ENCODE measurements at places on chromosomes 16 and 17. TPM values are rescaled to one million over a fixed set of nuclear protein-coding genes. Genes with fewer than 3 reads are reported as not detected.

DNA sequence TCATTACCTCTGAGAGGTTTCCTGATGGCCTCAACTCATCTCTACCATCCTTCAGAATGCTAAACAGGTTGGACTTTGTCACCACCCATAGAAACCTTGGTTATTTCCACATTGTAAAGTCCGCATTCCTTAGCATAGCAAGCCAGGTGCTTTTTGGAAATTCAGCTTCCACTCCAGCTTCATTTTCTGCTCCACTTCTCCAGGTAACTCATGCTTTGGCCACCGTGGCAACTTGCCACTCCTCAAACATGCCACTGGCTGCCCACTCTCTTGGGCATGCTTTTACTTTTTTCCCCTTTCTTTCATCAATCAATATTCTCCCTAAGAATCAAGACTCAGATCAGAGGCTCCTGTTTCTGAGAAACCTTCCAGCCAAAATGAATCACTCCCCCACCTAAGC, 203.3 kb downstream of the CA10 start:
- DNase-seq = no peak

- DNase-seq = no peak
These were observed 35.0 kb downstream of the DEF8 start for GRCh38 chr16:89983536-89983935.

GRCh38 chr16:84720177-84720579, 20.4 kb downstream of the USP10 start:
- DNase-seq = no peak

SPN gene
- 31.2 TPM for total RNA-seq

FSCN2 gene
- total RNA-seq = 0.09 TPM

DNA sequence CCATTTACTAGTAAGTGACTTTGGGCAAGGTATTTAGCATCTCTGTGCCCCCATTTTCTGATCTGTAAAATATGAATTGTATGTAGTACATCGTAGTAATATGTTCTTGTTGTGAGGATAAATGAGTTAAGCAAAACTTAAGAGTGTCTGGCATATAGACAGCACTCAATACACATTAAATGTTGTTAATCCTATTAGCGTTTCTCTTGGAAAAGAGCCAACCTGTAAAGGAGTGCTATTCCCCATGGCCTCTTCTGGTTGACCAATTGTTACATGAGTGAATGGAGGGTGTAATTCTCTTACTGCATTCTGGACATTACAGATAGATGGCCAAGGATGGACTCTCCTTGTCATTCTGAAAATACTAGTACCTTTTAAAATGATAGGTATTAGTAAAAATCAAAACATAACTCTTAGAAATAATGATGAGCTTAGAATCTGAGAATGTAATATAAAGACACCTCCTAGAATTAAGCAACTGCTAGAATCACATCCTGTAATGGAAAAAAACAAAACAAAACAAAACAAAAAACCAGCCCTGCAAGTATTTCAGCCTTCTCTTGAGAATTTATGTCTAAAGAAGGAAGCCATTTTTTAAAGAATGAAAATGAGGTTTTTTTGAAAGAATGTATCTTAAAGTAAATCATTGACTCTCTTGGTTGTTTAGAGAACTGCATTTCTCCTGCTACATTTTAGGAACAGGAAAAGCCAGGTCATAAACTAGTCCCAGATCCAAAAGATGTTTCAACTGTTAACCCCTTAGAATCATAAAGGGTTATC, 30.5 kb downstream of the IQCK start:
- no peak for DNase-seq

- DNase-seq = no peak
These were observed 271.4 kb downstream of the MAF start for GRCh38 chr16:79329166-79329521.

DNA sequence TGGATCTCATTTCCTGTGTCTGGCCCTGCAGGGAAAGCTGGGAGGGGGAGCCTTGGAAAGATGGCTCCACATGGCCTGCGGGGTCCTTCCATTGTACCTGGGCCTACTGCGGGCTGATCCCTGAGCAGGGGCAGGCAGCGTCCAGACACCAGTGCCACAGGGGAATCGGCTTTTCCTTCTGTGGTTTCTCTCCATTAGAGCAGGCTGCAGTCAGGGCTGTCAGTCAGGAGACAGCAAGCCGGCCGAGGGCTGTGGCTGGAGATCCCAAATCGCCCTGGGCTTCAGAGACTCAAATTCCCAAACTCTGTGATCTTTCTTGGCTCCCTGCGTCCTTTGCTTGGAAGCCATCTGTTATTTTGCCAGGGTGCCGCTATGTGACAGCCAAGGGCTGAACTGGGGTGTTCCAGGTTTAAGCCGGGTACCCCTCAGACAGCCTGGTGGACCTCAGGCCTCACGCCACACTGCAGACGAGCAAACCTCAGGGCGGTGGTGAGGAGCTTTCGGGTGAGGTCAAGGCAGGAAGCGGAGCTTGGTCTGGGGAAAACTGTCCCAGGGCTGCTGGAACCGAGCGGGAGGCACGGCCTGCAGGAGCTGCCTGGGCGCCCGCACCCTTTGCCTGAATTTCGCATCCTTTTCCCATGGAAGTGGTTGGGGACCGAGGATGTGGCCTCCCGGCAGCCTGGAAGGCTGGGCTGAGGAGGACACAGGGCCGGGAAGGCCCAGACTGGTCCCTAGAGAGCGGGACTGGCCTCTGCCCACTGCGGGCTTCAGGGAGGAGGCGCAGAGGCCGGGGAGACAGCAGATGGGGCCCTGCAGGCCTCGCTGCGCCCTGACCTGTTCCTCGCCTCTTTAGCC, 1.5 kb upstream of the CPNE7 start:
- DNase-seq = no peak

CDR2L gene
- total RNA-seq = 1.5 TPM

DNA sequence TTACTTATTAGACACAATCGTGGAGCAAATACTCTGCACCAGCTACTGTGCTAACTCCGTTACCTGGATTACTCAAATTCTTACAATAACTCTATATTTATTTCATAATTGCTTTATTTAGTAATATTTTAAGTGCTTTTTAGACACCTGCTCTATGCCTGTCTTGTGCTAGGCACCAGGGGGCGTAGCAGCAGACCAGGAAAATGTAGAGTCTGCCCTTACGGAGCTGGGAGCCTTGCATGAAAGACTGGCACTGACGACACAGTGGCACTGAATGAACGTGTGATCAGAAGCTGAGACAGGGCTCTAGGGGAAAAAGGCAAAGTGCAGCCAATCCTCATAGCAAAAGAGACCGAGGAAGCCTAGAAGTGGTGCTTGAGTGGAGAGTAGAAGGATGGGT, 486.5 kb downstream of the CDH13 start:
- DNase-seq = no peak

DNA sequence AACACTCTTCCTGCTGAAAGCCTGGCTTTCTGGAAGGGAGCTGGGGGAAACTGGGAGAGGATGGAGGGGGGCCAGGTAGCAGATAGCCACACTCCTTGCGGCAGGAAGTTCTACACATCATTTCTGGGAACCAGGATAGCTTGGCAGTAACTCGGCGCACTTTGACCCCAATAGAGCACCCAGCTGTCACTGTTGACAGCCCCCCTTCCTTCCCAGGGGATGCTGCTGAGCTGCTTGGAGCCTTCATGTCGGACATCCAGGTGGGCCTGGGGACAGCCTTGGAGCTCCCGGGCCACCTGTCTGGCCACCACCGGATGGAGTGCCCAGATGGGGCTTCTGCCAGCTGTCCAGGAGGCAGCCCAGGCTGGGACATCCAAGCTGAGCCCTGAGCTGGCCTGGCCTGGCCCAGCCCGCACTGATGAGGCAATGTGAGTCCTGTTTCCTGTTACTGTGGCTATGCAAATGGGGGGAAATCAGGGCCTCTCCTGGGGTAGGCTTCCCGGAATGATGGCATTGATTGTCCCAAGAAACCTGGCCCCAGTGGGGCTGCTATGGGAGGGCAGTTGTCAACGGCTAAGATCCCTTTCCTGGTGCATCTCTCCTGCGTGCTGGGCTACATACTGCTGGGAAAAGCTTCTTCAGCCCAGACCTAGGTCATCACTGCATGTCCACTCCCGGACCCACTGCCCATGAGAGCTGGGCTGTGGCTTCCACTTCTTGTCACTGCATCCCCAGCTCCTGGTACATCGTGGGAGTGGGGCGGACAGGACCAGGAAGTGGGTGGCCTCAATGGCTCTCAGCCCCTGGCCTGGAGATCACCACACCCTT, 50.0 kb downstream of the SOCS1 start:
- no peak for DNase-seq

- no peak for DNase-seq
These were observed 63.1 kb downstream of the KCNJ2 start for GRCh38 chr17:70232466-70232865.

DNA sequence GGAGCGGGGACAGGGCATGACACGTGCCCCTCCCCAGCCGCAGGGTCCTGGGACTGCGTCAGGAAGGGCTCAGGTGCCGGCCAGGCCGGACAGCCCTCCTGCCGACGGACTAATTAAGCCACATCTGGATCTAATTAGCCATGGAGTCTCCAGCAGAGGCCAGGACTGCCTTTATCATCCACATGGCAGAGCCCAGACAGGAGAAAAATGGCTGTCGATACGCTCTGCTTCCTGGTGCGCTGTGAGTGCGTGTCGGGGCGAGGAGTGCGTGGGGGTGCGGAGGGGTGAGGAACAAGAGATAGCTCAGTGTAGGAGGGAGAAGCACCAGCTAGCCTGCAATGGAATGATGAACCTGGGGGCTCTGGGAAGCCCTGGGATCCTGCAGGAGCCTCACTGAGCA, 218.8 kb downstream of the IRF8 start:
- DNase-seq = no peak

GRCh38 chr17:60527701-60528100, 1.7 kb upstream of the APPBP2 start:
- no peak for DNase-seq

- DNase-seq = no peak
These were observed 12.3 kb upstream of the TFAP4 start for GRCh38 chr16:4285167-4285566.

- no peak for DNase-seq
These were observed 100.3 kb upstream of the KIF2B start for GRCh38 chr17:53722407-53722806.

GRCh38 chr16:11456741-11457140, 111.5 kb downstream of the RMI2 start:
- DNase-seq = no peak

CDK12 gene
- 19.2 TPM for total RNA-seq
